ENCODE measurements at places on chromosomes 2 and 18. TPM values are rescaled to one million over a fixed set of nuclear protein-coding genes. Genes with fewer than 3 reads are reported as not detected.

The LYPD6B gene
- total RNA-seq, result 1.6 TPM

The DARS1 gene
- 135 TPM for total RNA-seq

The DLGAP1 gene
- 3.7 TPM for total RNA-seq

The STAT4 gene
- total RNA-seq, result 1.1 TPM

The IL36G gene
- total RNA-seq, result not detected

The PTH2R gene
- not detected for total RNA-seq

The MROH2A gene
- not detected for total RNA-seq

The ACMSD gene
- not detected for total RNA-seq

The SLC9A4 gene
- total RNA-seq, result not detected

The RFX8 gene
- not detected for total RNA-seq

The FOXD4L1 gene
- total RNA-seq, result not detected
